ENCODE measurements at places on chromosomes 7 and 10.

- no peak for DNase-seq
These were observed 90.9 kb downstream of the DNAJC1 start for GRCh38 chr10:21912625-21913024.

GRCh38 chr7:122944682-122945303, 50.7 kb downstream of the TAS2R16 start:
- DNase-seq, result no peak

DNA sequence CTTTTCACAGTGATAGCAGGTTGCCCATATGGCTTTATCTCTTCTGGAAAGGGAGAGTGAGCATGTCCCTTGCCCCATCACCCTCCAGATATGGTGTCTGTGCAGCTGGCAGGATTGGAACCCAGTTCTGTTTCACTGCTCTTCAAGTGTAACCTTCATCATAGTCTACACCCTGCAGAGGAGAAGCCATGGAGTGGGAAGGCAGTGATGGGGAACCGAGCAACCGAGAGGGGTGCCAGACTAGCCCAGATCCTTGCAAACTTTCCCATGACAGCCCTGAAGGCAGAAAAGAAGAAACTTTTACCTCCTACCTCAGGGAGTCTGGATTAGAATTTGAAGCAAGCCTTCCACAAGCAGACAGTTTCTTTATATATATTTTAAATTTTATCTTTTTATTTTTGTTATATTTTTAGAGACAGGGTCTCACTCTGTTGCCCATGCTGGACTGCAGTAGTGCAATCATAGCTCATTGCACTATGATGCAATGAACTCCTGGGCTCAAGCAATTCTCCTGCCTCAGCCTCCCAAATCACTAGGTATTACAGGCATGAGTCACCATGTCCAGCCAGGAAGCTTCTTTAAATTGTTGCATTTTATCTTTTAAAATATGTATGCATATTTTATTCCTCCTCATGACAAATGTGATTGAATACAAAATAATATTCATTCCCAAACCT, 133.3 kb downstream of the KCNMA1 start:
- no peak for DNase-seq

- DNase-seq, result no peak
These were observed 95.2 kb downstream of the WDR37 start for GRCh38 chr10:1151076-1152033.

DNA sequence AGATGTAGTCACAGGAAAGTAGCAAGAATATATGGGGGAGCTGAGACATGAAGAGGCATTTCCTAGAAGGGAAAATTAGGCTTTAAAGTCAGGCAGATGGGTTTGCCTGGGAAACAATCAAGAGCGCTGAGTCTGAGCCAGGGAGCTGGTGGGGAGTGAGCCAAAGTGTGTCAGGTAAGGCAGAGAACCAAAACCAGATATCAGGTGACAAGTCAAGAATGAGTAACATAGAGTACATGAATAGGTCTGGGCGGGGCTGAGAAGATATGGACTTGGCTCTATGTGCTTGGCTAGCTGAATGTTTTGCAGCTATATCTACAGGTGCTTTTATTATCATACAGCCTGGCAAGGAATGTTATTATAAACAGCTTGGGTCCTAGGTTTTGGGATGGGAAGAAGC, 49.3 kb downstream of the GPR141 start:
- no peak for DNase-seq

- no peak for DNase-seq
These were observed 123.6 kb downstream of the ATXN7L1 start for GRCh38 chr7:105752671-105753275.

- no peak for DNase-seq
These were observed 48.1 kb downstream of the PARD3 start for GRCh38 chr10:34766811-34767494.

GRCh38 chr10:11898372-11899066, 75.4 kb downstream of the PROSER2 start:
- DNase-seq, result no peak
